T-helper 17 cell (primary cell): ENCODE measurements at places on chromosomes 1 and 21. TPM values are rescaled to one million over a fixed set of nuclear protein-coding genes. Genes with fewer than 3 reads are reported as not detected.

DNA sequence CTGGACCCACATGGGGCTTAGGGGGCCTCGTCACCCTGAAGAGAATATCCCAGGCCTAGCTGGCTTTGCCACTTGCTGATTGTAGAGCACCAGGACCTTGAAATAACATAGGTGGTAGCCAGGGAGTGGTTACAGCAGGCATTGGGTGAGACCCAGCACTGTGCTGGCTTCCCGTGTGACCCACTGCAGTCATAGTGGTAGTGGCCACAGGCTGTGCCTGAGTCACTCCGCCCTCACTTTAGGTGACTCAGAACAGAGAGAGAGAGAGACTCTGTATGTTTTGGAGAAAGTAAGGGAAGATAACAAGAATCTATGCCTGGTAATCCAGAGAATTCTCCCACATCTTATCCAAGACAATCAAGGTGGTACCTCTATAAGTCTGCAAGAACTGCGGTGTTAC, 98.7 kb upstream of the LHX8 start:
- H3K4me1 ChIP-seq = no peaks in the 10 kb centered on the region
- no peaks in the 10 kb centered on the region for H3K36me3 ChIP-seq
- no peaks in the 10 kb centered on the region for H3K27me3 ChIP-seq
- H3K4me3 ChIP-seq = no peak overlapping the region
- no peak for DNase-seq

GRCh38 chr1:204600968-204601367, 84.6 kb downstream of the LRRN2 start:
- no peaks in the 10 kb centered on the region for H3K4me1 ChIP-seq
- H3K27ac ChIP-seq = no peak overlapping the region

DNA sequence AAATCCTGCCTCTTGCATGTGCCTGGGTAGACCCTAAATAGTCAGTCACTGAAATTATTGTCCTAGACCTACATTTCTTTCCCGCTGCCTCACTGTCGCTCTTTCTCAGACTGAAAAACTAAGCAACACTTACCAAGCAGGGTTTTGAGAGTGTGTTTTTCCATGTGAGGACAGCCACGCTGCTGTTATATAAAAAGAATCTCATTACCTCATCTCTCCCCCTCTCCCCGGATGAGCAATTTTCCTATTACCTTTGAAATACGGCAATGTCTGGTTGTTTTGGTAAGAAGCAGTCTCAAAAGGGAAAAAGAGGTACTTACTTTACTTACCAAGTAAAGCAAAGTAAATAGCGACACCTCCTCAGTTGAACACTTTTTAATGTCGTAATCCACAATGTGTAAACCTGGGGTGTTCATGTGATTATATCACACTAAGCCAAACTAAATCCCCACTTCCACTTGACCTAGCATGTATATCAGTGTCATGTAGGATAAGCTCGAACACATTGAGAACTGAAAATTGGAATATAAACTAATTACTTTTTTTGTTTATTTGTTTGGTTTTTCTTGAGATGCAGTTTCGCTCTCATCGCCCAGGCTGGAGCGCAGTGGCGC, 12.2 kb upstream of the VN1R5 start:
- no peaks in the 10 kb centered on the region for H3K27me3 ChIP-seq
- H3K36me3 ChIP-seq = no peaks in the 10 kb centered on the region
- no peaks in the 10 kb centered on the region for H3K4me1 ChIP-seq
- no peak overlapping the region for H3K27ac ChIP-seq
- H3K4me3 ChIP-seq = no peak overlapping the region

Gene GIPC2
- total RNA-seq = not detected

Gene CASQ2
- total RNA-seq = not detected
